Activated CD4-positive, alpha-beta T cell treated with anti-CD3 and anti-CD28 coated beads for 1 hour (primary cell): ENCODE measurements at places on chromosomes 2 and 18.

DNA sequence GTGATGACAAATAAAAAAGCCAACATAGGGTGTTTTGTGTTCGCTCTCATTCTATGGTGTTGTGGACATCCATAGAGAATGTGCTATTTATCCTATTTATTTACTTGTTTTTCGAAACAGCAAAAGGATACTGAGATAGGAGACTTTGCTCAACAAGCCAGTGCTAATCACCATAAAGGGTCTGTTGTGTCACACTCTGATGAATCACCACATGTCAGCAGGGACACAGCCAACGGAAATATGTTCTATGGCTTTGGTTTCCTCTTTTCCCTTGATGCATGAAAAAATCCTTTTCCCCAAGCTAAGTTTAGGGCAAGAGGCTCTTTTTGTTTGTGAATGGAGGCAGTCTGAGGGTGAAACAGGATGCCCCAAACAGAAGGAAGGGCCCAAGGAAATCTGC lies 154.3 kb downstream of the RNF152 start:
- no peak for DNase-seq

DNA sequence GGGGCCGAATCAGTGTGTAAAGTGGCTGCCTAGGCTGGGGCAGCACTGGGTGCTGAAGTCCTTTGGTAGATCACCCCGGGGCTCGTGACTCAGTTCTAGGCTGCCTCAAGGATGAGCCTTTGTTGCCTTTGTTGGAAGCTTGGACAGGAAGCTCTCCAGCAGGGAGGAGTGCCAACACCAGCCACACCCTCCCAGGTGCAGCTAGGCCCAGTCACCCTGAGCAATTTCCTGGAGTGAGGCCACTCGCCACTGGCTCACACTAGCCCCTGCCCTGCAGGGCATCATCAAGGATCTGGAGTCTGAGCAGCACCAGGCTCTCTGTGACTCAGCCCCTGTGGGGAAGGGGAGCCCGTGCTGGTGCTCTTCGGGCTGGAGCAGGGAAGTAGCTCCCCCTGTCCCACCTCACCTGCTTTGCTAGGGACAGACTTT lies 6.7 kb upstream of the SDC1 start:
- DNase-seq: no peak

- DNase-seq: no peak
These were observed 49.8 kb upstream of the LGALSL start for GRCh38 chr2:64404002-64404731.

- no peak for DNase-seq
These were observed 330.9 kb downstream of the DCC start for GRCh38 chr18:52670896-52671295.

GRCh38 chr18:27546991-27547390 lies 361.9 kb upstream of the CHST9 start:
- no peak for DNase-seq

- DNase-seq: no peak
These were observed 28.2 kb upstream of the RUFY4 start for GRCh38 chr2:218040883-218041282.

GRCh38 chr18:31396796-31397612 lies 20.4 kb downstream of the DSG4 start:
- DNase-seq: no peak

DNA sequence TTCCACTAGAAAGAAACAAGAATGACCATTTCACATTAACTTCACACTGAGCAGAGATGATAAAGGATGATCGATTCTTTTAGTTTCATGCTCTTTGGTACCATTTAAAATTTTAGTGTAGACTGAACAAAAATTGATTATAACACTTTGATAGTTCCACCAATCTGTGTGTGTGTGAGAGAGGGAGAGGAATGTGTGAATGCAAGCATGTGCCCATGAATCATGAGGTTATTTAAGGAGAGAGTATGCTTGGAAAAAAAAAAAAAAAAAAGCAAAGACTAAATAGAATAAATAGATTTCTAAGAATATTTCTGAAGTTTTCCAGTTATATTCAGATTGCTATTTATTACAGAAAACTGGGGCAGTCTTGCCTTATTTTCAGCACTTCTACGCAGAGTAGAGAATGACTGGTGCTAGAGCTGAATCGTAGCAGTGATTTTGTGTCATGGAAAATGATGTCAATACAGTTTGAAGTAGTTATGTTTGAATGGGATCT lies 900.8 kb downstream of the SLC4A3 start:
- no peak for DNase-seq

- DNase-seq: no peak
These were observed 142.6 kb downstream of the MGAT5 start for GRCh38 chr2:134396493-134396892.

- DNase-seq: no peak
These were observed 116.9 kb downstream of the LYPD6B start for GRCh38 chr2:149155196-149155969.

DNA sequence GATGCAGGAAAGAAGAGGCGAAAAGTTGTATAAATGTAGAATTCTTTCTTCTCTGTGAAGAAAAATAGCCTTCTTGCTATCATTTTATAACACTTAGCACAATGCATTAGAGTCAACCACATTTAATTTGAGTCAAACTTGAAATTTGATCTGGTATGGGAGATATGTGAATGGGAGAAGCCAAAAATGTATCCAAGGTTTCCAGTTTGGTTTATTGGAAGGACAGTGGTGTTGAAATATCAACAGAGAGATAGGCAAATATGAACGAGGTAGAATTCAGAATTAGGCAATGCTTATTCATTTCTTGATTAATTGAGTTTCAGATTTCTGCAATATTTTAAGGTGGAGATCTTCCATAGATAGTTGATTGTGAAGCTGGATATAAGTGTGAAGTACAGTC lies 991.9 kb upstream of the CHAC2 start:
- DNase-seq: no peak

GRCh38 chr2:98726205-98726604 lies 4.7 kb downstream of the MGAT4A start:
- no peak for DNase-seq

DNA sequence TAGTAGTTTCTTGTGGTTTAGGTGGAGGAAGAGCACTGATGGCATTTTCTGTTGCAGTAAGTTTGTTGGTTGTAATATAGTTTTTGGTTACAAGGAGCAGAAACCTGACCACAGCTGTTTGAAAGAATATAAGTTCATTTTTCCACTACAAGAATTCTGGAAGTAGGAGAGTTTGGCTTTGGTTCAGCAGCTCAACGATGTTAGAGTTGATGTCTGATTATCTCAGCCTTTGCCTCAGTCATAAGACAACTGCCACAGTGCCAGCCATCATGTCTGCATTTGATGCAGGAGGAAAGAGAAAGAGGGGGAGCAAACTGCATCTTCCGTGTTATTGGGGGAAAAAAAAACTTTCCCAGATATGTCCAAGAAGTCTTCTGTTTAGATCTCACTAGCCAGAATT lies 119.1 kb downstream of the LYPD1 start:
- no peak for DNase-seq

GRCh38 chr2:196063773-196064172 lies 4.9 kb downstream of the DNAH7 start:
- no peak for DNase-seq

DNA sequence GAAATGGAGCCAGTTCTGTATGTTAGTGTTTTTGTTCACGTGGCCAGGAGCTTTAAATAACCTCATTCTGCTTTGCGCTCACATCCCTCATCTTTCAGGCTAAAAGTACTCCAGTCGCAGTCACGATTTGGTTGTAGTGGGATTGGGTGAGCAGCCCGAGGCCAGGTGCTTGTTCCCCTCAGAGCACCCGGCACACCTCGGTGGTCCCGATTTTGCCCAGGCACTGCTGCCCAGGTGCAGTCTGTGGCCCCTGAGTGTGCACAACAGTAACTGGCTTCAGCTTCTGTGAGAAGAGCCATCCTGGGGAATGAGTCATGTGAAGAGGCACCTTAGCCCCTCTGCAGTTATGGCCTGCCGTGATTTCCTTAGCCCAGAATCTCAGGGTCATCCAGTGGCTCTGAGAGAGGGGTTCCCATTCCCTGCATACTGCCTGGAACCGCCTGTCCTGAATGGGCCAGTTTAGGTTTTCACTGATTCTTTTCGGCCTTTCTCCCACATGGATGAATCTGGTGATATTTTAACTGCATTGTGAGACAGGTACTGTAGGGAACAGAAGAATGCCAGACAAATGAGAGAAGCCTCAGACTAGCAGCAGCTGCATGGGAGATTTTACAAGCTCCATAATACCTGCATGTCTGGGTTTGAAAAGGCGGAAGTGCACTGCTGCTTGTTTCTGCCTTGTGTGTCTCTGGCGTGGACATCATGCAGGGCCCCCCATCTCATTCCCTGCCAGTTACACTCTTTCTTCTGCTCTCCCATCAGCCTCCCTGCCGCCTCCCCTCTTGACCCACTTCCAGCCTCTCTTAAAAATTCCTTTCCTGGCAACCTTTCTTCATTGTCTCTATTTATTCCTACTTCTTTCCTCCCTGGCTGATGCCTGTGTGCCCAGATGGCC lies 33.5 kb downstream of the IMPA2 start:
- DNase-seq: no peak

- no peak for DNase-seq
These were observed 19.1 kb upstream of the CCDC178 start for GRCh38 chr18:33459612-33460011.

GRCh38 chr2:100416397-100416934 lies 1.0 kb downstream of the CHST10 start:
- no peak for DNase-seq

GRCh38 chr2:222919841-222920526 lies 59.1 kb downstream of the ACSL3 start:
- DNase-seq: no peak

DNA sequence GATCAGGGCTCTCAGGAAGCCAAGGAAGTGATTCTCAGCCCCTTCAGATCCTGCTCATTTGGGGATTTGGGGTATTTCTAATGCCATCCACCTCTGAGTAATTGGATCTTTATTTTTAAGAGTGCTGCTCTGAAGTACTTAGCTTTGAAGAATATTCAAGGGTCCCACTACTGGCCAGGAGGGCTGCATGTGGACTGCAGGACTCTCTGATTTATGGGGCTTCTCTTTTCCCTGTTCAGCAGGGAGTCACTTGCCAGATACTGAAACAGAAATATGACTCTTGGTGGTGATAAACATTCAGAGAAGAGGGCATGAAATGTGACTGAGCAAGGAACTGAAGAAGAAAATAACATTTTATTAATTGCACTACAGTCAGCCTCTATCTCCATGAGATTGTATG lies 138.5 kb downstream of the MTX2 start:
- no peak for DNase-seq

DNA sequence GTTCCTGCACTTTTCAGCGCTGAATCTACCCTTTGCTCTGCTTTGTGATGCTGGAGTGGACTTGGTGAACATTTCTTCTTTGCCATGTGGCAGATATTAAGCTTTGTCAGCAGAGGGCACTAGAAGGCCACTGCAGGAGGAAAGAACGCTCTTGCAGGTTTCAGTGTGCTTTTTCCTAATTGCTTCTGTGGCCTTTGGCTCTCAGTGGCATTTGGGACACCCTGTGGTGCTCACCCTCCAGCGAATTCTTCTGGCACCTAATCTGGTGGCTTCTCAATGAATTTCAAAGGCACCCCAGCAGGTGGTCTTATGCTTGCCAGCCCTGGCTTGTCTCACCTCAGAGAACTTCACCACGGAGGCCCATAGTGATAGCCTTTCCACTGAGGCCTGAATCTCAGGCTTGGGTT lies 146.7 kb downstream of the MYO3B start:
- DNase-seq: no peak

- DNase-seq: no peak
These were observed 174.6 kb downstream of the THADA start for GRCh38 chr2:43421194-43421593.

GRCh38 chr2:9573840-9574239 lies 18.2 kb upstream of the ADAM17 start:
- no peak for DNase-seq

- DNase-seq: no peak
These were observed 101.0 kb upstream of the NT5C1B start for GRCh38 chr2:18690342-18690741.

DNA sequence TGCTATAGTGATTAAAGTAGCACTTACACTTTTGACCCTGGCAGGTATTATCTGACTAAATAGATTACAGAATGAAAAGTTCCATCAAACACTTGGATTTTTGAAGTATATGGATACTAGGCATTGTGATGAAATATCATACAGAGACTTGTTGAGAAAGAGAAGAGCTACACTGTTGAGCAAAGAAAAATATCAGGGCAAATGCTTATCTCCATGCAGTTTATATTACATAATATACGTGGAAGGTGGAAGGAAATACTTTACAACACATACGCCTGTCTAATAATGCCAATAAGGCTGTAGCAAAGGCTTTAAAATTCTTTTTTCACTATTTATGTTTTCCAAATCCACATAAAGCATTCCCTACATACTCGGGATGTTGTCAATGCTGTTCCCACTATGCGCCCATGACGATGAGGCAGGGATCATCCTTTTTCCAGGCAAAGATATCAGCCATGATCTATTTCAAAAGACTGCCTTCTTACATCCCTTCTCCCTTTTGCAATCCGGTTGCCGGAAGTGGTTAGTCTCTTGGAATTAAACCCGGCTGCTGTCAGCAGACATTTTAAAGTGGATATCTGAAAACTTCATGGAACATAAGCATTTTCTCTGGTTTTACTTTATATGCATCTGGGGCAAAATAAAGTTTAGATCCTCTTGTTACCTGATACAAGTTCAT lies 92.6 kb upstream of the ITGA4 start:
- no peak for DNase-seq

DNA sequence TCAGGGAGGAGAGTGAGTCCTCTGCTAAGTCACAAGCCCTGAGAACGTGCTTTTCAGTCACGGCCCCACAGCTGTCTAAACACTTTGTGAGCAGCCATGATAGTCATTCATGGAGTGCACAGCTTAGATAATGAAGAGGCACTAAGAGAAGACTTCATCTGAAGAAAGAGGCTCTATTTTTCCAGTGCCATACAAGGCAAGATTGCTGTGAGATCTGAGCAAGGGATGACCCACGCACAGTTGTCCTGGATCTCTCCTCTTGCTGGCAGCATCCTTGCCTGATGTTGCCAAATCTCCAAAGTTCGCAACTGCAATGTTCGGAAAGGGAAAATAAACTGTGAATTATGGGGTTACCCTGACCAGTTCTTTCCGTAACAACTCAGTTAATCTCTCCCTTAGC lies 418.7 kb downstream of the MEIS1 start:
- no peak for DNase-seq

DNA sequence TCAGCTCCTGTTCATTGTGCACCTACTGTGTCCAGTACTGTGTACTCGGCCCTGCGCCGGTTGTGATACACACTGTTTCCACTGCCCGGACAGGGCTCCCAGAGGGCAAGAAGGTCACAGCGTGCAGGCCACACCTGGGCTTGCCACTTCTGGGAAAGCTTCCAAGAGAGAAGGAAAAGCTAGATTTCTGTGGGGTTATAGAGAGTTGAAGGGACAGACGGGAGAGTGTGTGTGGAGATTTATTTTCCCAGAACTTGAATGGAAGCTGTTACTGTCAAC lies 3.8 kb upstream of the CNDP1 start:
- no peak for DNase-seq

- DNase-seq: no peak
These were observed 100.3 kb upstream of the NEDD4L start for GRCh38 chr18:57943723-57944122.

- DNase-seq: no peak
These were observed 21.8 kb upstream of the TANK start for GRCh38 chr2:161138429-161138828.
